H1 (cell line): ENCODE measurements at places on chromosomes 2 and 18. TPM values are rescaled to one million over a fixed set of nuclear protein-coding genes. Genes with fewer than 3 reads are reported as not detected.

The TNS1 gene
- polyA plus RNA-seq: 1.5 and 1.9 TPM in 2 replicates

GRCh38 chr2:99841749-99842148, 300.6 kb downstream of the AFF3 start:
- no peaks in the 10 kb centered on the region for H3K36me3 ChIP-seq
- peaks cover 4% of the 10 kb centered on the region for H3K4me1 ChIP-seq
- no peak overlapping the region for H3K4me3 ChIP-seq
- no peak for DNase-seq
- no peak overlapping the region for H3K27ac ChIP-seq

DNA sequence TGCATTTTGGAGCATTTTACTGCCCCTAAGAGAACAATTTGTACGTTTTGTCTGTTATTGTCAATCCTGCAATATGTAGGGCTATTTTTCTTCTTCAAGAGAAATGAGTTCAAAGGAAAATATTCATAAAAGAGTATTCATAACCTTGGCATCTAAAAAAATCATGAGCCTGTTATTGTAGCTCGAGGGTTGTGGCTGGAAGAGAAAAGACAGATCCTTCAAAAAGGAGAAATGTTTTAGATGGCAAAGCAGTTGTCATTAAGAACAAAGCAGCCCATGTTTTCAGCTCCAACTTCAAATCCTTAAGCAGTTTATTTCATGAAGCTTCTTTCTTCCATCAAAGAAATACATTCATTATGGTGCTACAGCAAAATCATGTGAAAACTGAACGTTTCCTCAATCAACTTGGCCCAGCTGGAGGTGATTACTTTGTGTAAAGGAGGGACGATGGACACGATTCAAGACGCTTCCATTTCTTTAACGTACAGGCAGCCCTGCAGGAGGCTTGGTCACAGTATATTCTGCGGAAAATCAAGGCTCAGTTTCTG, 31.4 kb downstream of the QPCT start:
- H3K4me1 ChIP-seq: no peaks in the 10 kb centered on the region
- no peak overlapping the region for H3K27ac ChIP-seq
- H3K27me3 ChIP-seq: no peaks in the 10 kb centered on the region
- H3K4me3 ChIP-seq: no peak overlapping the region

DNA sequence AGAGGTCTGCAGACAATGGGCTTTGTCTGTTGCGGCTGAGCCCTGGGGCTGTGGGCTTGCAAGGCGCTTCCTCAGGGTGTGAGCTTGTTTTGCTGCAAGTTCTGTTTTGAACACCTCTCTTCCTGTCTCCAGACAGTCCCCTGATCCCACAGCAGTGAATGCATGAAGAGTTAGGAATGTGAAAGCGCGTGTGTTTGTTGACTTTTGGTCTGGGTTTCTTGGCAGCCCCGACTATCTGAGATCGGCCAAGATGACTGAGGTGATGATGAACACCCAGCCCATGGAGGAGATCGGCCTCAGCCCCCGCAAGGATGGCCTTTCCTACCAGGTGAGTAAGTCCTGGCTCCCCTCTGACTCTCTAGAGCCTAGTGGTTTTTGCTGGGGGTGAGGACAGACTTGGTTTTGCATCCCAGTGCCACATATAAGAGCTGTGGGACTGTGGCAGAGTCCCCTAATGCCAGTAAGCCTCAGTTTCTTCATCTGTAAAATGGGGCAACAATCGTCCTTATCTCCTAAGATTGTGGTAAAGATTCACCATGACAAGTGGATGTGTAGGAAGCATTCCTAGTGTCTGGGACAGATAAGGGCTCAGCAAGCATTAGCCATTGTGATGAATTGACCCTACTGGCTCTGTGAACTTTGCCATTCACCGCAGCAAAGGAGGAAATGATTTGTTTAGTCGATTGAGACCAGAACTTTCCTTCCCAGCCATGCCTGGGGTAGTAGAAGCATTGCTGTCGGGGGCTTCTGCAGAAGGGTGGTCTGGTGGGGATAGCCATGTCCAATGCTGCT, 3.0 kb downstream of the LBH start:
- H3K4me1 ChIP-seq: peaks cover 7% of the 10 kb centered on the region; the same call in 1 of the 2 replicates
- no peak overlapping the region for H3K27ac ChIP-seq
- peaks cover 16% of the 10 kb centered on the region for H3K27me3 ChIP-seq
- no peak for DNase-seq
- no peak overlapping the region for H3K4me3 ChIP-seq

The SOX11 gene
- 9.0 and 10.1 TPM in 2 replicates for polyA plus RNA-seq

GRCh38 chr2:207182911-207183310, 17.2 kb upstream of the KLF7 start:
- DNase-seq: no peak
- no peaks in the 10 kb centered on the region for H3K36me3 ChIP-seq
- no peaks in the 10 kb centered on the region for H3K27me3 ChIP-seq
- no peaks in the 10 kb centered on the region for H3K4me1 ChIP-seq
- no peak overlapping the region for H3K27ac ChIP-seq

The CNTNAP5 gene
- 0.11 and 0.13 TPM in 2 replicates for polyA plus RNA-seq

The CDCA7 gene
- 62.2 and 64.4 TPM in 2 replicates for polyA plus RNA-seq

The COL6A3 gene
- 1.2 and 1.9 TPM in 2 replicates for polyA plus RNA-seq

DNA sequence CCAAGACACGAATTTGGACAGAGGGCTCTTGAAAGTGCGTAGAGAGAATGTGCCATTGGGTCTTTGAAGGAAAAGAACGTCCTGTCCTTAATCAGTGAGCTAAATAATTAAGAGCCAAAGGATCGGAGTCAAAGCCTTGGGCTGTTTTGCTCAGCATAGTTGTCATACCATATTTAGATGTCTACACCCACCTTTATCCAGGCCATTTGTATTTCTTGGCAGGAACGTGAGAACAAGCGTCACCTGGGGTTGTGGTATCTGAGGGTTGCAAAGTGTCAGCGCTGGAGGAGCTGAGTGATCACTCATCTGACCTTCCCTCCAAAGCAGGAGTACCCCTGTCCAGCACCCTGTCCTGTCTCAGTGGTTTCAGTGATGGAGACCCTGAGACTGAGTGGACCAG, 4.5 kb downstream of the LPIN1 start:
- no peaks in the 10 kb centered on the region for H3K36me3 ChIP-seq
- no peak for DNase-seq
- peaks cover 1% of the 10 kb centered on the region; the same call in 1 of the 2 replicates for H3K27me3 ChIP-seq
- peaks cover 26% of the 10 kb centered on the region for H3K4me1 ChIP-seq
- no peak overlapping the region for H3K27ac ChIP-seq

- H3K4me3 ChIP-seq: no peak overlapping the region
- H3K27me3 ChIP-seq: no peaks in the 10 kb centered on the region
These were observed 206.3 kb upstream of the GULP1 start for GRCh38 chr2:188085421-188085820.

DNA sequence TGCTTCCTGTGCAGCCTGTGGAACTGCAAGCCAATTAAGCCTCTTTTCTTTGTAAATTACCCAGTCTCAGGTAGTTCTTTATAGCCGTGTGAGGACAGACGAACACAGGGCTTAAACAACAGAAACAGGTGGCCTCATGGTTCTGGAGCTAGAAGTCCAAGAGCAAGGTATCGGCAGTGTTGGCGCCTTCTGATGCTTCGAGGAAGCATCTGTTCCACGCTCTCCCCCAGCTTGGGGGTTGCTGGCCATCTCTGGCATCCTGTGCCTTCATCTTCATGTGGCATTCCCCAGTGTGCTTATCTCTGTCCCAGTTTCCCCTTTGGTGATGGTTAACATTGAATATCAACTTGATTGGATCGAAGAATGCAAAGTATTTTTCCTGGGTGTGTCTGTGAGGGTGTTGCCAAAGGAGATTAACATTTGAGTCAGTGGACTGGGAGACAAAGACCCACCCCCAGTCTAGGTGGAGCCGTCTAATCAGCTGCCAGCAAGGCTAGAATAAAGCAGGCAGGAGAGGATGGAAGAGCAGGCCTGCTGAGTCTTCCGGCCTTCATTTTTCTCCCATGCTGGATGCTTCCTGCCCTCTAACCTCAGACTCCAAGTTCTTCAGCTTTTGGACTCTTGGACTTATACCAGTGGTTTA, 287.6 kb downstream of the PHLPP1 start:
- H3K4me1 ChIP-seq: no peaks in the 10 kb centered on the region
- no peak for DNase-seq
- no peaks in the 10 kb centered on the region for H3K27me3 ChIP-seq
- H3K36me3 ChIP-seq: no peaks in the 10 kb centered on the region

The PLA2R1 gene
- polyA plus RNA-seq: 0.39 and 0.65 TPM in 2 replicates

DNA sequence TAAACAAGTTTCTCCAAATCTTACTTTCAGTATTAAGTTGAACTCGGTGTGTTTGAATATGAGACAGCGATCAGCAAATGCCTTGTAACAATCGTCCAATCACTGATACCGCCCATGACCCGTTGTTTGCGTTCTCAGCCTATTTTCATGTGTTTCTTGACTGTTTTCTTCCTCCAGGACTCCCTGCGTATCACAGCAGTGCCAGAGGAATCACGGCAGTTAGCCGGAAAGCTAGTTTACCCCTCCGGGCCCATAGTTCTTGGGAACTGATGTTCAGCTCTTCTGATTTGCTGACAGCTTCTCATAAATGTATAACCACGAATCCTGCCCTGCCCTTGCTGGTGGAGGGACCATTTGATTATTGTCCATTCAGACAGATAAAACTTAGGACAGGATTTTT, 42.2 kb upstream of the TPO start:
- no peaks in the 10 kb centered on the region for H3K27me3 ChIP-seq
- H3K36me3 ChIP-seq: no peaks in the 10 kb centered on the region
- no peak overlapping the region for H3K27ac ChIP-seq
- no peaks in the 10 kb centered on the region for H3K4me1 ChIP-seq
- no peak overlapping the region for H3K4me3 ChIP-seq

GRCh38 chr2:23554054-23554697, 169.2 kb downstream of the KLHL29 start:
- no peak overlapping the region for H3K4me3 ChIP-seq
- H3K4me1 ChIP-seq: no peaks in the 10 kb centered on the region
- no peaks in the 10 kb centered on the region for H3K27me3 ChIP-seq
- no peak for DNase-seq

- DNase-seq: no peak
- no peaks in the 10 kb centered on the region for H3K4me1 ChIP-seq
- no peaks in the 10 kb centered on the region for H3K27me3 ChIP-seq
- H3K4me3 ChIP-seq: no peak overlapping the region
- no peak overlapping the region for H3K27ac ChIP-seq
These were observed 291.1 kb downstream of the CCDC102B start for GRCh38 chr18:69088973-69089372.

The PLB1 gene
- 0.08 and 0.36 TPM in 2 replicates for polyA plus RNA-seq

DNA sequence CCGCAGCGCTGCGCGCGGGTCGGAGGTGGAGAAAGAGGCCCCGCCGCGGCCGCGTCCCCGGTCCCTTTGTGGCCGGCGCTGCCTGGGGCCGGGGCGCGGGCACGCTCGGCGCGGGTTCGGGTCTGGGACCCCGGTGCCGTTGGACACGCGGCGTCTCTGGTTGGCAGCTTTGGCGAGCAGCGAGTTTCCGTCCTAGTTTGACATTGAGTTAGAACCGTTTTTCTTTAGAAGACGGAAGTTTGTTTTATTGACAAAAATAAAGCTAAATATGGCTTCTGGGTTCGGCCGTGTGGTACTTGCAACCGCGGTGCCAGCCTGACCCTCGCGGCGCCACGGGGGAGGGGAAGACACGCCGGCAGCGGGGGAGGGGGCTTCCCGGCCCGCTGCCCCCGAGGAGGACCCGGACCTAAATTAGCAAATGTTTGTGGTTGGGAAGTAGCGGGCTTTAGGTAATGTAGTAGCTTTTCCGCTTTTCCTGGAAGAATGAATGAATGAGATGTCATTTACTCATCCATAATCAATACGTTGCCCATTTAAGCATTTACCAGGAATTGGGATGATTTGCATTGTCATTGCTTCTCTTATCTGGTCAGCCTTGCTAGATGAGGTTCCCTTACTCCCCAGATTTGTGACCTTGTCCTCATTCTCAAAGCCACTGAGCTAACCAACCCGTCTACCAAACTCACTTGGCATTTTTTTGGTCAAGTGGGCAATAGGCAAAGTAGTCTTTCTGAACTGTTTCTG, 530 bp downstream of the GALNT1 start:
- H3K27me3 ChIP-seq: no peaks in the 10 kb centered on the region; the same call in 1 of the 2 replicates
- DNase-seq: no peak
- H3K4me1 ChIP-seq: peaks cover 3% of the 10 kb centered on the region

DNA sequence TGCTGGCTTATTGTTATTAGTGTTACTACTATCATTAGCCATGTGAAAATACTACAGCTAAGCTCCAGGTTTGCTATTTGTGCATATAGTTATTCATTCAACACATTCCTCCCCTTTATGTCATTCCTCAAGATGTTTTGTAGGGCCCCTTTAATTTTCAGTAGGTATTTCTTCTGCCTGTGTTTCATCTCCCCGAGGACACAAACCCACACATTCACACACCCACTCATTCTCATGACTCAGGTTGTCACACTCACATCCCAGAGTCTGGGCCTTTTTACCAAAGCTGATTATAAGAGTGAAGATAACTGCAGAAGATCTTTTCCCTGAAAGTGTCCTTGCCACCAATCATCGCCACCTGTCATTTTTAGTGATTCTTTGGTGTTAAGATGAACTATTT, 68.6 kb upstream of the SPOPL start:
- no peaks in the 10 kb centered on the region for H3K4me1 ChIP-seq
- no peak for DNase-seq
- no peaks in the 10 kb centered on the region for H3K27me3 ChIP-seq
- H3K4me3 ChIP-seq: no peak overlapping the region
- no peak overlapping the region for H3K27ac ChIP-seq

DNA sequence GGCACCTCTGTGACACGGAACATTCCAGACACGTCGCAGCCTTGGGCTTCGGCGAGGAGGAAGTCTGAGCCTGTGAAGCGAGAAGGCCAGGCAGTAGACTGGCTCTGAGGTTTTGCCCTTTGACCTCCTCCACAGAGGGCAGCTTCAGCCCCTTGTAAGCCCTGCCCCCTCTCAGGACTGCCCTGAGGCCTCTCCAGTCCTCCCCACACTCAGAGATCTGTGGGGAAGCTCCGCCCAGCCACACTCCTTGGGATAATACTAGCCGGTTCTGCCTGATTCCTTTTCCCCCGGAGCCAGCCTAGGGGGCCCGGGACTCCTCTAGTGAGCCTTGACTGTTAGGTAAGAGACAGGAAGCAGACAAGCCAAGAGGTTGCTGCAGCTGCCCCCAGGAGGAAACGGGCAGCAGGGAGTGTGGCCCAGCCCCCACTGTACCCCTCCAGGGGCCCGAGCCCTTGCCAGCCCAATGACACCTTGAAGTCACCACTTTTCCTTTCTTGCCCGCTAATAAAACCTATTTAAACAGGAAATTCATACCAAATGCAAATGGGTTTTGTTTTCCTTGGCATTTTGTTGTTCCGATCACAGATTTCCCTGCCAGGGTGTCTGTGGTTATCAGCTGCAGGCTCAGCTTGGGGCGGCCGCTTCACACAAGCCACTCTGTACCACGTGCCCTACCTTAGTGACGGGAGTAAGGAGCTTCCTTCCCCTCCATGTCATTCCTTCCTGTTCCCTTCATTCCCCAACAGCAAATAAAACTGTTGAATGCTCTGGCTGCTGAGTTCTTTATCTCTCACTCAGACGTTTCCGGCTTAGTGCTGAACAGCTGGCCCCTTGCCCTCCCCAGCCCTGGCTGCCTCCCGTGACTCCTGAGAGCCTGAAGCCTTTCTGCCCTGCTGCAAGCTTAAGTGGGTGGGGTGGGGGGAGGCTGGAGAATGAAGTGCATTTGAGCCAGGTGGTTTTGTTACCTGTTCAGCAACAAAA, 124.7 kb downstream of the CABLES1 start:
- no peak for DNase-seq
- H3K27me3 ChIP-seq: no peaks in the 10 kb centered on the region
- H3K36me3 ChIP-seq: peaks cover 11% of the 10 kb centered on the region; the same call in 1 of the 2 replicates
- H3K4me1 ChIP-seq: peaks cover 19% of the 10 kb centered on the region
